Eye (tissue), 1 donor: ENCODE measurements at places on chromosomes 7 and 10.

DNA sequence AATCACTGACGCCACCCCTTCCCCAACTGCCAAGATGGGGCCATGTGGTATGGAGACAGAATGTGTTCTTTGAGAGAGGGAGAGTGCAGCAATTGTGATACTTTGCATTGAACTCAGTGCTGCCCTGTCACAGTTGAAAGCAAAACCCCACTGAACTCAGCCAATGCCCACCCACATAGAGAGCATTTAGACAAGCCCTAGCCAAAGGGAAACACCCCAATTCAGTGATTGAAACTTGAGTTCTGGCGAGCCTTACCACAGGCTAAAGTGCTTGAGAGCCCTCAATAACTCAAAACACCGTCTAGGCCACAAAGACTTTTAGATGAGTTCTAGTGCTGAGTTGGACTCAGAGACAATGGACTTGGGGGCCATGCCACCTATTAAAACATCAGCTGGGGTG lies 751.9 kb upstream of the POT1 start:
- DNase-seq = no peak

DNA sequence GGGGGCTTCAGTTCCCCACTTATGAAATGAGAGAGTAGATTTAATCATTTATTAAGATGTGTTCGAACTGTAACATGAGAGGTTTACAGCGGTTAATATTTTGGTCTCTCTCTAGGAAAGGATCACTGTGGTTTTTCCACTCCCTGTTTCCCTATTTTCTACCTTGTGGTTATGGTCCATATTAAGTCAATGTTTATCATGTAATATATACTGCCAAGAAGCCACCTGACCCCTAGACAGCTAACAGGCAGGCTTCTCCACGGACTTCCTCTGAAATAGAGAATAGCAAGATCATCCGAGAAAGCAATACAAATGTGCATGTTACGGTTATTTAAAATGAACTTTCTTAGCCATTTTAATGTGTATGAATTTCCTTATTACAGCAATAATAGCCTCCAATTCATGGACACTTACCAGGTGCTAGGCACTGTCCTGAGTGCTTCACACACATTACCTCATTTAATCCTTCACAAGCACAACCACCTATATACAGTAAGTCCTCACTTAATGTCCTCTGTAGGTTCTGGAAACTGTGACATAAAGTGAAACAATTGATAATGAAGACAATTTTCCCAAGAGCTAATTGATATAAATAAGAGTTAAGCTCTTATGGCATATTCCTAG lies 835 bp upstream of the COL28A1 start:
- DNase-seq = no peak

DNA sequence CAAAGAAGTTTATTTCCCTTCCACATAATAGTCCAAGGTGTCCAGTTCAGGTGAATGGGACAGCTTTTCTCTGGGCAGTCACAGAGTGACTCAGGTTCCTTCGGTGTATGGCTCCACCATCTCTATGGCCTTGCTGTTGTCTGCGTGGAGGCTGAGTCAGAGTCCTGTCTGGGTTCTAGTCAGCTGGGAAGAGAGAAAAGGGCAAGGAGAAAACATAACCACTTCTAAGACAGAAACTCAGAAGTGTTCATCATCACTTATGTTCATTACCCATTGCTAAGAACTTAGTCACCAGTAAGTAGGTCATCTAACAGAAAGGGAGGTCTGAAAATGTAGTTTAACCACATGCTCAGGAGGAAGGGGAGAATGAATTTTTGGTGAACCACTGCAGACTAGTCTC lies 32.4 kb upstream of the CCDC7 start:
- no peak for DNase-seq

DNA sequence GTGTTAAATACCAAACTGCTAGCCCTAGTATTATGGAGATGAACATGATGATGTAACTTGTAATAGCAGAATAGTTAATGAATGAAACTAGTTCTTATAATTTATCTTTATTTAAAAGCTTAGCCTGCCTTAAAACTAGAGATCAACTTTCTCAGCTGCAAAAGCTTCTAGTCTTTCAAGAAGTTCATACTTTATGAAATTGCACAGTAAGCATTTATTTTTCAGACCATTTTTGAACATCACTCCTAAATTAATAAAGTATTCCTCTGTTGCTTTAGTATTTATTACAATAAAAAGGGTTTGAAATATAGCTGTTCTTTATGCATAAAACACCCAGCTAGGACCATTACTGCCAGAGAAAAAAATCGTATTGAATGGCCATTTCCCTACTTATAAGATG lies 33.2 kb downstream of the SIRT1 start:
- no peak for DNase-seq
